Stimulated activated CD8-positive, alpha-beta memory T cell treated with anti-CD3 and anti-CD28 coated beads, Interleukin-15, amount 100 ng/mL, for 4 hours (primary cell): ENCODE measurements at places on chromosomes 5 and 9.

- DNase-seq: no peak
Measured at GRCh38 chr9:134743853-134744252, 102.2 kb downstream of the COL5A1 start.

DNA sequence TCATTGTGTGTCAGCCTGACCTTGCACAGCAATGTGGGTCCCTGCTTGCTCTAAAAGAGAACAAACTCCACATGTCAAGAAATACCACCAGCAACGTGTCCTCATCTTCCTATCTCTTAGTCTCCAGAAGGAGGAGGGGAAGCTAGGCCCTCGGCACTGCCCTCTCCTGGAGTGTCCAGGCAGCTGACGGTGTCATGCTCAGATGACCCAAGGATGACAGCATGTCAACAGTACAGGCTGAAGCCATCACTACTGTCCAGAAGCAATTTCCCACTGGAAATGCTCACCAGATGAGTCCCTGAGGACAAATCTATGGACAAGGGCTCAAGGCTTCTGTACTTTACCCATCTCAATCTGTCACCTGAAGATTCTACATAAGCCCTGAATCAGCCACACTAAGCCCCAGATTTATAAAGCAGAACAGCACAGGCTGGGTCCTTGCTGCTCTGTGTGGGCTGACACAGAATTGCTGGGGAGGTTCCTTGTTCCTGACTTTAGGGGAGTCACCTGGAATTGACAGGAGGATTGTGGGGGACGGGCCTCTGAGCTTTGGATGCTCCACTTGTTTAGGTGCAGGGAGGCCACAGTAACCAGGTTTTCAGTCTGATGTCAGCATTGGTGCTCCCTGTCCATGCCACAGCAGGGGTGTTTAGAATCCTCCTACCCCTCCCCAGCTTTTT is 210.2 kb downstream of the DAB2IP start:
- DNase-seq: no peak

- no peak for DNase-seq
Measured at GRCh38 chr5:92795633-92796032, 785.4 kb downstream of the NR2F1-AS1 start.

DNA sequence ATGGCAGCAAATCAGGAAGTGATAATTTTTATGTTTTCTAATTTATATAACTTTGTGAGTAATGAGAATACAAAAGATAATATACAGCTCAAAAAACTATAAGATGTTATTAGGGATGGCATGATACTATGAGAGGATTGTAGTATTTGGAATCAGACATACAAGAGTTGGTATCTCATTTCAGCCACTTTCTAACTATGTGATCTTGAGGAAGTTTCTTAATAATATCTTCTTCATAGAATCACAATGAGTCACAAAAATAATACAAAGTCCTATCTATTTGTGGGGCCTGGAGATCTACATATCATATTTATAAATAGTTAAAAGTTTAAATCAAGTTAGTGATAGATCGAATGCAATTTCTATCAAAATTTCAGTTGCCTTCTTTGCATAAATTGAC is 23.7 kb upstream of the TMED7 start:
- no peak for DNase-seq

- DNase-seq: no peak
Measured at GRCh38 chr5:122415030-122415800, 103.2 kb downstream of the SNCAIP start.

DNA sequence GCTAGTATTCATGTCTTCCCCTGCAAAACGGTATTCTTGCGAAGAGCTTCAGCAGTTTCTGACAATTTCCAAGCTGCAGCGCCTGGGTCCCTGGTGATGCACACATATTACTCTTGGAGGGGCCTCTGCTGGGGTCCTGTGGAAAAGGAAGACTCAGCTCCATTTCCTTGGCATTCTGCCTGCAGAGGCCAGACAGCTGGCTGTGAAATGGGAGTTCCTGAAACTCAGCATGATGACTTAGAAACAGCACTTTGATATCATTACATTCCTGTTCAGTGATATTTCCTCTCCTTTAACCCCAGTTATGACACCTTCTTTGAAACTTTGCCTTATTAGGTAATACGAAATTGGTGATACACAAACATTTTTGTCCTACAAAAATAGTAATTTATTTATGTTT is 98.5 kb downstream of the APBA1 start:
- DNase-seq: no peak

GRCh38 chr5:3317051-3317795 is 278.4 kb upstream of the IRX1 start:
- DNase-seq: no peak

- DNase-seq: no peak
Measured at GRCh38 chr9:70438341-70438928, 24.0 kb upstream of the KLF9 start.

- DNase-seq: no peak
Measured at GRCh38 chr9:34983209-34983608, 6.3 kb upstream of the DNAJB5 start.

GRCh38 chr9:38025166-38025565 is 43.9 kb downstream of the SHB start:
- DNase-seq: no peak

GRCh38 chr5:69261034-69261433 is 26.3 kb downstream of the CDK7 start:
- no peak for DNase-seq

- DNase-seq: no peak
Measured at GRCh38 chr5:154518438-154518867, 40.4 kb upstream of the HAND1 start.

DNA sequence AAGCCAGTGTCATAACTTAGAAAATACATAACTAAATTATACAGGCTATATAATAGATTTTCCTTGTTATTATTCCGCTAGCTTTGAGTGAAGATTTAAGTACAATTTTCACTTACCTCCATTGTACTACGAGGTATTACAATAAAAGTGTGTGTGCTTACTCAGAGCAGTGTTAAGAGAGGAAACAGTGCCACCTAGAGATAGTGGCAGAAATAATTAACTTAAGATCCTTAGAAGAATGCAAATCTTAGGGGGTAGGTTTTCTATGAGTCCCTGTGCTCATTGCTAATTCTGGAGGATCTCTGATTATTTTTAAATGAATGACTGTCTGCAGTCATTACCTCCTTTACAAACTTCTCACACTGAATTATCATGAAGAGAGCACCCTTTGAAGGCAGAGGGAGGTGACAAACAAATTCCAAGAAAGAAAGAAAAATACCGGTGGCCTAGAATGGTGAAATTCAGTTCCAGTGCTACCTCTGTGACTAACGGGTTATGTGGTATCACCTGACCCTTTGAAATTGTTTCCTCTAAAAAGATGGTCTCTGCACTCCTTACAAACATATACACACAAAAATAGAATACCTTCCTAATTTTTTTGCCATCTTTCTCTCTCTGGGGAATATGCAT is 379.8 kb downstream of the TRIM36 start:
- DNase-seq: no peak

- no peak for DNase-seq
Measured at GRCh38 chr9:115445655-115446054, 327.7 kb upstream of the TNC start.

- DNase-seq: no peak
Measured at GRCh38 chr5:537098-537497, 12.8 kb upstream of the SLC9A3 start.

DNA sequence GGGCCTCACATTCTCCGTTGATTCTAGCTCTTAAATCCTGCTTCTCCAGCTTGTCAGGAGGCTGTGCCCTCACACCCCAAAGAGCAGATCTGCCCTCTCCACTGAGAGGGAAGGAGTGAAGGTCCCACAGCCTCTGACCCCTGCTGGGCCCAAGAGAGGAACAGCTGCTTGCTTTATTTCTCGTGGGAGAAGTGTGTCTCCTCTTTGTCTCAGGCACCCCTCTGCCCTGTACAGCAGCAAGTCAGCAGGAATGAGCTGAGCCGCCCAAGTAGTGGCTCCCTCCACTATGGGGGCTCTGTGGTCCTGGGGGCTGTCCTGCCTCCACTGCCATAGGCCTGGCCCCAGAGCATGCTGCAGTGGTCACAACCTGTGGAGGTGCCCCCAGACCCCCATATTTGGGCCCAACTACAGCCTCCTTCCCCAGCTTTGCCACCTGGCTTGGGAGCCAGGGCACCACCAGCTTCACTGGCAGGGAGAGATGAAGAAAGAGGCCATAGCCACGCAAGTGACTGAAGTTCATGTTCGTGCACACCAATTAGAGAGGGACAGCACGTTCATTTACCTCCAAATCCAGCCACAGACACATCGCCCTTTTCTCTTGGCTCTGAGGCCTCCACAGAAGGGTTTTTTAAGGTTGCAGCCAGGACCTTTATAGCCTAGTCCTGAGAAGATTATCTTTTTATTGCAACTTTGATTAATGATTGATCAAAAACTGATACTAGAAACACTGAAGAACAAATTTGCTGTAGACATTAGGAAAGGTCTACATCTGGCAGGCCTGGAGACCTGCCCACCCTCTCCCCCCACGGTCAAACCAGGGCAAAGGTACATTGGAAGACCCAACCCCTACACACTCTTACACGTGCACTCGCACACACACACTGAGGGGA is 27.5 kb downstream of the IRF1 start:
- DNase-seq: no peak

DNA sequence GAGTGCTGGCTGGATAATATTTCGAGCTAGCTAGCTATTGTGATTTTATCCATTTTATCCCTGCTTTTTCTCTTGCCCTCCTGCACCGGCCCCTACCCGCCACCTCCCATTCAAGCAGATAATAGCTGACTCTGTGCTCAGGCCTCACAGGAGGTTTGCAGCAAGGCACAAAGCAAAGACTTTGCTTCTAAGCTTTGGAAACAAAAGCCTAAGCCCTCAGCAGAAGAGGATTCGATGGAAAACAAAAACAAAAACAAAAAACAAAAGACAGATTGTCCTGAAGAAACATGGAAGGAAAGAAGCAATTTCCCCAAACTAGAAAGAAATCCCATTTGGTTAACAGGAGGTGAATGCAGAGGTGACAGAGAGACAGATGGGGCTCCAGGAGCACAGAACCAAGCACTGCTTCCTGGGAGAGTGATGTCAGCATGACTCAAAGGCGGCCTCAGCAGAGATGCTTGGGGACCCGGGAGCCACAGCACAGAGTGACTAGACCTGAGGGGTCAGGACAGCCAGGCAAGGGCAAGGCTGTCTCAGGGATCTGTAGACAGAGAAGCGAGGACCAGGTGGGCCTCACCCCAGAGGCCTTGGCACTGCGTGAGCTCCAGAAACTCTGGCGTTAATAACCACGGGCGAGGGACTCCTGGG is 28.4 kb downstream of the MTX3 start:
- DNase-seq: no peak

- DNase-seq: no peak
Measured at GRCh38 chr5:134206627-134207160, 19.2 kb downstream of the PPP2CA start.

DNA sequence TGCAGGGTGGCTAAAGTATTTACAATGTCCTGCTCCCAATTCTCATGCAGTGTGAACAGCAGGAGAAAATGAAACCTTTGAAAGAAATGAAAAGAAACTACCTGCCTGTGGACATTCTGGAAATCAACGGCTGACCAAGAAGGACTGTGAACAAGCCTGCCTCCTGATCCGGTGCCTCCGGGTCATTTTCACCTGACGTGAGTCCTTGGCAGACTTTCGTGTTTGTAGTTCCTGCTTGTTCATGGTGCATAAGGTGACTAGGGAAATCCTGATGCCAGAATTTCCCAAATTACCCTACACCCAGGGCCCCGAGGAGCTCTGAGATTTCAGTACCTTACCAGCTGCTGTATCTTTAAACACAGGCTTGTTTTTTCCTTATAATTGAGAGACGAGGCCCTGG is 317.5 kb downstream of the TLE1 start:
- no peak for DNase-seq
